ENCODE measurements at places on chromosomes 6 and 20.
A peak's percentile ranks its signal among the peaks of the same experiment; 100 is the strongest.

GRCh38 chr6:41222045-41222444 is 6.1 kb upstream of the TREML4 start:
- no peak for DNase-seq

- no peak for DNase-seq
Observed at GRCh38 chr6:133550026-133550425, 308.9 kb downstream of the EYA4 start.

DNA sequence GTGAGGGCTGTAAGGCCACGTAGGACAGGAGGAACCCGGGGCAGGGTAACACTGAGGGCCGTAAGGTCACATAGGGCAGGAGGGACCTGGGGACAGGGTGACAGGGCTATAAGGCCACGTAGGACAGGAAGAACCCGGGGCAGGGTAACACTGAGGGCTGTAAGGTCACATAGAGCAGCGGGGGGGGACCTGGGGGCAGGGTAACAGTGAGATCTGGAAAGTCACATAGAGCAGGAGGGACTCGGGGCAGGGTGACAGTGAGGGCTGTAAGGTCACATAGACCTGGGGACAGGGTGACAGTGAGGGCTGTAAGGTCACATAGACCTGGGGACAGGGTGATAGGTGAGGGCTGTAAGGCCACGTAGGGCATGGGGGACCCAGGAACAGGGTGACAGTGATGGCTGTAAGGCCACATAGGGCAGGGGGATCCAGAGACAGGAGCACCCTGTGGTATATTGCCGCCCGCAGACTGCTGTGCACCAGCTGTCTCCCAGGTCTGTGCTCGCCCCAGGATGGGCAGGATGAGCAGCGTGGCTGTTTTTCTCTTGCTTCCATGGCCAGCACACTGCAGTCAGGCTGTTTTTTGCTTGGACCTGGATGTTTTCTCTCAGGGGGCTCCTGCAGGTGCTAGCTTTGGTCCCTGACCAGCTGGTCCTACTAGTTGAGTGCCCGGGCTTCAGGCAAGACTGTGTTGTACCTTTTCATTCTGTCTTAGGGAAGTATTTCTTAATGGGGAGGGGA is 55.7 kb downstream of the SYTL3 start:
- no peak for DNase-seq

- DNase-seq = no peak
Observed at GRCh38 chr6:5174244-5174643, 86.5 kb downstream of the LYRM4 start.

- no peak for DNase-seq
Observed at GRCh38 chr20:25040438-25040831, 17.5 kb downstream of the ACSS1 start.

GRCh38 chr20:7994809-7995208 is 24.8 kb downstream of the TMX4 start:
- no peak for DNase-seq

- no peak for DNase-seq
Observed at GRCh38 chr20:37697314-37697713, 3.5 kb downstream of the CTNNBL1 start.

DNA sequence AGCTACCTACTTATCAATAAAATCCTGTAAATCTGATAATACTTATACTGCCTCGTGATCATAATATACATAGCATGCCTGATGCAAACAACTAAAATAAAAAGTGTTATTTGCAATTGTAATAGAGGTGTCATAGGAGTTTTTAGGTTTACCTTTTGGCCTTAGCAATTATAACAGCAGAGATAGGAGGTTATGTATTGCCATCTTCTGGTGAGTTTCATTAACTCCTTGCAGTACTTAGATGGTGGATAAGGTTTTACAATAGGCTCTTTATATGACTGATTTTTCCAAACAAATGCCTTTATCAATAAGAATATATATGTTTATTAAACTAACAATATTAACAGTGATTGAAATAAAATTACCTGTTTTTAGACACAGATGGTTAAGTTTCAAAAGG is 27.8 kb upstream of the MYCT1 start:
- DNase-seq = no peak

GRCh38 chr20:14622796-14623195 is 285.4 kb upstream of the FLRT3 start:
- DNase-seq = no peak

GRCh38 chr6:159916752-159917151 is 26.0 kb downstream of the MAS1 start:
- DNase-seq = no peak

DNA sequence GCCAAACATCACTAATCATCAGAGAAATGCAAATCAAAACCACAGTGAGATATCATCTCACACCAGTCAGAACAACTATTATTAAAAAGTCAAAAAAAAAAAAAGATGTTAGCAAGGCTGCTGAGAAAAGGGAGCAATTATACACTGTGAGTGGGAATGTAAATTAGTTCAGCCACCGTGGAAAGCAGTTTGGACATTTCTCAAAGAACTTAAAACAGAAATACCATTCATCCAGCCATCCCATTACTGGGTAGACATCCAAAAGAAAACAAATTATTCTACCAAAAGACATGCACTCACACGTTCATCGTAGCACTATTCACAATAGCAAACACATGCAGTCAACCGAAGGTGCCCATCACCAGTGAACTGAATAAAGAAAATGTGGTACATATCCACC is 213.9 kb downstream of the TTLL2 start:
- no peak for DNase-seq

GRCh38 chr6:147430811-147431210 is 77.7 kb upstream of the SAMD5 start:
- DNase-seq = no peak

DNA sequence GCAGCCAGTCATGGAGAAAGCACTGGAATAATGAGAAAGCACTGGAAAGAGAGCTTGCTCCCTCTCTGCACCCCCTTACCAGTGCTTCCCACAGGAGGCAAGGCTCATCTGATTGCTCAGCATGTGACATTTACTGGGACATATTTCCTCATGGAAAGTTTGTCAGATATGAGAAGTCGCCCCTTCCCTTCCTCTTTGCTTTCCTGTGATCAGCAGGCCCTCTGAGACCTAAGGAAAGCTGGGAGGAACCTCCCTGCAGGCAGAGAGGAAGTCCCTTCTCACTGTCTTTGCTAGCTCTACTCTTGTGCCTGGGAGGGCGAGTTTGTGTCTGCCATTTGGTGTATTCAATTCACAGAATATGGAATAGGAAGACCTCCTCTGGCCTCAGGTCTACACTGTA is 283.8 kb downstream of the ALDH8A1 start:
- no peak for DNase-seq

- no peak for DNase-seq
Observed at GRCh38 chr6:41700463-41701347, 34.7 kb downstream of the TFEB start.

DNA sequence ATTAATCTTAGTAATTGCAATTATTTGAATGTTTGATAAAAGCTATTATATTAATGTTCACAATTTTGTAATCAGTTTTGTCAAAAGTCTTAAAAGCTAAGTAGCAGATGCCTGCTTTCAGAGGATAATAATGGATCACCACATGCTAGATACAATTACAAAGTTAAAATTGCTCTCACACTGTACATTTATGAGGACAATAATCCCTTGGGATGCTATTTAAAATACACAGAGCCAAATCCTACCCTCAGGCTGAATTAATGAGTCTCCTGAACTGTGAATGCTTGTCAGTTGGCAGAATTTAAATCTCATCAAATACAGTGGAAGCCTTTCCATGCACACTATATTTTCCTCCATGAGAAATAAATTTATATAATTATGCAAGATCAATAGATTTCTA is 153.3 kb upstream of the SYNCRIP start:
- DNase-seq = no peak

GRCh38 chr6:15312500-15312899 is 66.6 kb downstream of the JARID2 start:
- DNase-seq = no peak

GRCh38 chr6:90406957-90407356 is 110.3 kb upstream of the BACH2 start:
- no peak for DNase-seq

DNA sequence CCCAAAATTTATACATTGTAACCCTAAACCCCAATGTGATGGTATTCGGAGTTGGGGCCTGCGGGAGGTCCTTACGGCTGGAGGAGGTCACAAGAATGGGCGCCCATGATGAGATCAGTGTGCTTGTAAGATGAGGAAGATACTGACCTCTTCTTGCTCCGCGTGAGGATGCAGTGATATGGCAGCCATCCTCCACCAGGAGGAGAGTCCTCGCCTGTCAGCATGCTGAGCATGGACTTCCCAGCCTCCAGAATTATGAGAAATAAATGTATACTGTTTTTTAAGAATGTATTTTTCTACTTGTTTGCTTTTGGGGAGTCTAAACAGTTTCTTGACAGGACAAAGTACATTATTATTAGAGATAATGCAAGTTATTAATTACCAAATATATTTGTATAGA is 8.7 kb upstream of the SYNDIG1 start:
- no peak for DNase-seq

GRCh38 chr20:23166563-23166962 is 80.4 kb upstream of the CD93 start:
- no peak for DNase-seq

DNA sequence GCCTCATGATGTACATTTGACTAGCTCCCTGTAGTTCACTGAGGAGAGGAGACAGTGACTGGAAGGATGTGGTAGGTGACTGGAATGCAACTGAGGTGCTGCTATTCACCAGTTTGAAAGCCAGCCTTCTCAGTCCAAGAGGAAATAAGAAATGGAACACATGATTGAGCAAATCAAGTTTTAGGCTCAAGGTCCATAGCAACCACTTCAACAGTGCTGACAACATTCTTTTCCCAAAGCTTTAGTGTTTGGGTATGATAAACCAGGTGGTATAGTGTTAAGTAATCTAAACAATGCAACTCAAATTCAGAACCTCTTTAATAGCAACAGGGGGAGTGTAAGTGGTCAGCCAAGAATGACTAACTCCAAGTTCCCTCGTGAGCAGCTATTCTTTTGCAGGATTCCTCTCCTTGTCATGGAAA is 9.2 kb downstream of the ZHX3 start:
- no peak for DNase-seq

- no peak for DNase-seq
Observed at GRCh38 chr6:42407379-42407778, 44.3 kb downstream of the TRERF1 start.

DNA sequence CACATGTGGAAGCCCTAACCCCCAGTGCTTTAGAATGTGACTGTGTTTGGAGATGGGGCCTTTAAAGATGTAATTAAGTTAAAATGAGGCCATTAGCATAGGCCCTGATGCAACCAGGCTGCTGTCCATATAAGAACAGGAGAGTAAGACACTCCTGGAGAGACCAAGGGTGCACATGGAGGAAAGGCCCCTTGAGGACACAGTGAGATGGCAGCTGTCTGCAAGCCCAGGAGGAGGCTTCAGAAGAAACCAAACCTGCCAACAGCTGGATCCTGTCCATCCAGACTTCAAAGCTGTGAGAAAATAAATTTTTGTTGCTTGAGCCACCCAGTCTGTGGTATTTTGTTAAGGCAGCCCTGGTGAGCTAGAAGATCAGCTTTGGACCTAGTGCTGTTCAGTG is 16.8 kb upstream of the SNRPB2 start:
- no peak for DNase-seq

- no peak for DNase-seq
Observed at GRCh38 chr6:82227770-82228169, 19.8 kb downstream of the IBTK start.

GRCh38 chr6:44561060-44561623 is 173.6 kb downstream of the CDC5L start:
- DNase-seq = no peak

DNA sequence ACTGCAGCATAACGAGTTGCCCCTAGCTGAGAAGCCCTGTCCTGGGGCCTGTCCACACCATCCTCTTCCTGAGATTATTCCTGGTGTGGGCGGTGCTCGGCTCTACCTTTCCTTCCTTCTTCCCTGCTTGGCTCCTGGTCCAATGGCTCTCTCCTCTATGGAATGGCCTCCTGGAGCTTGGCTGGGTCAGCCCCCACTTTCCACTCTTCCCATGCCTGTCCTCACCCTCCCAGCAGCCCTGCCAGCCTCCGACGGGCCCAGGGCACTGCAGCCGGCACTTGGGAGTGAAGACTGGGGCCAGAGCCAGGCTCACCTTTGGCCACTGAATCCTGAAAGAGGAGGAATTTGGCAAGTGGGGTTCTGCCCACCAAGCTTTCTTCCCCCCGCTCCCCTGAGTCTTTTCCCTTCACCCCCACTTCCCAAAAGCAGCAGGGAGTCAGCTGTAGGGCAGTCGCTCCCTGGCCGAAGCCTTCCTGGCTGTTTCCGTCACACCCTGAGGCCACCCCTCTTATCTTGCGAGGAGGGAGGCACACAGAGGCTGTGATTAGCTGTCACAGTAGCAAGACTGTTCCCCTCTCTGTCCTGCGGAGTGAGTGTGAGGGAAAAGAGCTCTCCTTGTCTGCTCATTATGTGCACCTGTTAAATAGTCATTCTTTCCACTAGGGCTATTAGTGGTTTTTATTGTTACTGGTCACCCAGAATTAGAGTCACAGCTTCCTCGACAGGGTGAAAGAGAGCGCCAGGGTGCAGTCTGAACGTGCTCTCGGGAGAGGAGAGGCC is 6.3 kb upstream of the CDSN start:
- DNase-seq = no peak

- peak; percentile 28 for DNase-seq
Observed at GRCh38 chr6:43455531-43456428, at the start of gene DLK2. DLK2 (minus strand) TSS chr6:43455548; CDS start chr6:43454825, 723 bp downstream.

- no peak for DNase-seq
Observed at GRCh38 chr20:15267935-15268334, 930.5 kb upstream of the FLRT3 start.

GRCh38 chr6:169225887-169226286 is 27.8 kb downstream of the THBS2 start:
- no peak for DNase-seq

DNA sequence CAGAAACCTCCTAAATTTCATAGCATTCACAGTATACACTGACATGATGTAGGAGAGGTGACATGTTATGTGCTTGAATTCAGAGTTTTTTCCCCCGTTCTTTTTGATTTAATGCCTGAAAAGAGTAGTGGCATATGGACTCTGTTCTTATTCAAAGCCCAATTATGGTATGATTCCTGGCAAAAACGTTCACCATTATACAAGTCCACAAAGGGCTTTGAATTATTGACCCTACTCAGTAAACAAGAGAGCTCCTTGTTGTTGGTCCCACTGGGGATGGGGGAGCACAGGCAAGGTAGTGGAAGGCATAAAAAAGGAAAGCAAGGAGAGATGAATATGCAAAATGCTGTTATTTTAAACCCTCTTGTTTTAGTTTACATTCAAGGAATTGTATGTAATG is 136.0 kb upstream of the AHI1 start:
- no peak for DNase-seq

- DNase-seq = peak; percentile 33
Observed at GRCh38 chr6:151765444-151765886, 42.0 kb upstream of the ESR1 start.

GRCh38 chr6:152207915-152208714 is 400.6 kb downstream of the ESR1 start:
- peak; percentile 4 for DNase-seq

- no peak for DNase-seq
Observed at GRCh38 chr20:50099113-50099512, 13.8 kb downstream of the UBE2V1 start.

DNA sequence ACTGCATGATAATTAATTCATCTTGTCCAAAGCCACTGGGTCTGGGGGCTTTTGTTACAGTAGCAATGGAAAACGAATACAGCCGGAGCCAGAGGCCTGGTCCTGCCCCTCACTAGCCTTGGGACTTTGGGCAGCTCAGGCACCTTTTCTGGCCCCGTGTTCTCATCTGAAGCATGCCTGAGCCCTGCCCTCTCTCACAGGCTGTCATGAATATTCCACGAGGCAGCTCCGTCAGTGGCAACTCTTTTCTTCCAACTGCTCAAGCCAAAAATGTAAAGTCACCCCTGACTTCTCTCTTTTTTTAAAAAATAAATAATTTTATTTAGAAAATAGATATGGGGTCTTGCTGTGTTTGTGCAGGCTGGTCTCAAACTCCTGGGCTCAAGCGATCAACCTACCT is 5.3 kb downstream of the BNIP5 start:
- DNase-seq = no peak

Data from NCI-H1105 (cell line).